ENCODE measurements at places on chromosomes 13 and 19.

GRCh38 chr19:873084-873483 lies 13.6 kb downstream of the CFD start:
- DNase-seq, result peak; percentile 41

DNA sequence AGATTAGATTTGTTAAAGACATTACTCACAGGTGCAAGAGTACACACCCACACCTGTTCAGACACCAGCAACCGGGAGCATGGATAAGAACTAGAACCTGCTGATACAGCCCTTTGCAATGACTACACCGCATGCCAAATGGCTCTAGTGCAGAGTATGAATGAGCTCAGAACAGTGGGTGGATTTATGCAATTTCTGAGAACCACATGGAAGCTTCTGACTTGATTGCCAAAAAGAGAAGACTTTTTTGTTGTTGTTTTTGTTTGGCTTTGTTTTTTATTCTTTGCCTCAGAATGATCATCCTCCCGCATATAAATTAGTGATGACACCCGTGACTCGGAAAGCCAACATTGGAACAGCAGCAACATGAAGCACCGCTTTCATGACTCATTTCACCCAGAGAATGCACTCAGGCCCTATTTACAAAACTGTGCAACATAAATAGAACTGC lies 77.4 kb upstream of the LRCH1 start:
- DNase-seq, result no peak

DNA sequence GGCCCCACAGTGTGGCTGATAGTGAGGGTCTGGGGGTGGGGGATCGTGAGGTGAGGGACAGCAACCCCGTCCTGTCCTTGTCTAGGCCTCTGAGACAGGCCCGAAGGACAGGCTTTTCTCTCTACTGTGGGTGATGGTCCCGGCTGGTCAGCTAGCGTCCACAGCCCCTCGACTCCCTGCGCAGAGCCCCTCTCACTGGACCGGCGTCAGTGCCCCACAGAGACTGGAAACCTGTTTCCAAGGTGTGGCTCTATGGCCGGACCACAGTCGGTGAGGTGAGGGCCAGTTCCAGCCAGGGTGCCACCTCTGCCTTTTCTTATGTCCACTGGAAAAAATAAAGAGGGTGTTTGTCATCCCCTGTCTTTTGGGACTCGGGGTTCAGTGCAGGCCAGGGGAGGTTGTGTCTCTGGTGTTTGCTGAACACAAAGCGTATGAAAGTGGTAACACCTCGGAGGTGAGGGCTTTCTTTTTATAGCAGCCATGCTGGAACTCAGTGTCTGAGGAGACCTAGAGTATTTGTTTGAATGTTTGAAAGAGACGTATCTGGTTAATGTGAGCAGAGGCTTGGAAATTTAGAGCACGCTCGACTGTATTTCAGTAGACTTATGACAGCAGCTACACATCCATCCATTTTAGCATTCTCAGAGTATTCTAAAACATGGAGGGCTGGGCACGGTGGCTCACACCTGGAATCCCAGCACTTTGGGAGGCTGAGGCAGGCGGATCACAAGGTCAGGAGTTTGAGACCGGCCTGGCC lies 22.8 kb downstream of the ATP11A start:
- DNase-seq, result no peak

DNA sequence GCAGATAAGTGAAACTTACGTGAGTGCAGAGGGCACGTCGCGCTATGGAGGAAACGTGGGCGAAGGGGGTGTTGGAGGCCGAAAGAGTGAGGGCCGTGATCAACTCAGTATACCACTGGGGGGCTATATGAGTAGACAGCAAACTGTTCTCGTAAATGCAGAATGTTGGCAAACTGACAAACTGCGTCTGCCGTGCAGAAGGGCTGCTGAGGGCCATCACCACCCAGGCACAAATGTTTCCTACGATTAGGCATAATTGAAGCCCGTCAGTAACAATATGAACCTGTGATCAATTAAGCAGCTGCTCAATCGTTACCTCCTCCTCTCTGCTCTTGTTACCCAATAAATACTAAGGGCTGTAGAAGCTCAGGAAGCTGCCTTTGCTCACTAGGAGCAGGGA lies 17.3 kb upstream of the MADCAM1 start:
- DNase-seq, result no peak

GRCh38 chr13:80584785-80585184 lies 243.9 kb upstream of the SPRY2 start:
- DNase-seq, result no peak

DNA sequence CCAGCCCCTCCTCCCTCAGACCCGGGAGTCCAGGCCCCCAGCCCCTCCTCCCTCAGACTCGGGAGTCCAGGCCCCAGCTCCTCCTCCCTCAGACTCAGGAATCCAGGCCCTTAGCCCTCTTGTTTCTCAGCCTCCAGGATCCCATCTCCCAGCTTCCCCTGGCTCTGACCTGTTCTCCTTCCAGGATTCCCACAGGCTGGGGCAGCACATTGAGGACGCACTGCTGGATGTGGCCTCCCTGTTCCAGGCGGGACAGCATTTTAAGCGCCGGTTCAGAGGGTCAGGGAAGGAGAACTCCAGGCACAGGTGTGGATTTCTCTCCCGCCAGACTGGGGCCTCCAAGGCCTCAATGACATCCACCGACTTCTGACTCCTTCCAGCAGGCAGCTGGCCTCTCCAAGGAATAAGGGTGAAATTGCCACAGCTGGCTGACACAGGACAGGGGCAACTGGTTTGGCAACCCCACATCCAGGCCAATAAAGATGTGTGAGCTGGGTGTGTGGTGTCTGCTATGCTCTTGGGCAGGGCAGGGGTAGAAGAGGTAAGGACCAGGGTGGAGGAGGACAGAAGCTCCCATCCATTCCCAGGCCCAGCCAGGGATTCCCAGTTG lies 22.4 kb downstream of the CPT1C start:
- no peak for DNase-seq

- no peak for DNase-seq
Measured at GRCh38 chr13:60047918-60048317, 115.8 kb downstream of the DIAPH3 start.

DNA sequence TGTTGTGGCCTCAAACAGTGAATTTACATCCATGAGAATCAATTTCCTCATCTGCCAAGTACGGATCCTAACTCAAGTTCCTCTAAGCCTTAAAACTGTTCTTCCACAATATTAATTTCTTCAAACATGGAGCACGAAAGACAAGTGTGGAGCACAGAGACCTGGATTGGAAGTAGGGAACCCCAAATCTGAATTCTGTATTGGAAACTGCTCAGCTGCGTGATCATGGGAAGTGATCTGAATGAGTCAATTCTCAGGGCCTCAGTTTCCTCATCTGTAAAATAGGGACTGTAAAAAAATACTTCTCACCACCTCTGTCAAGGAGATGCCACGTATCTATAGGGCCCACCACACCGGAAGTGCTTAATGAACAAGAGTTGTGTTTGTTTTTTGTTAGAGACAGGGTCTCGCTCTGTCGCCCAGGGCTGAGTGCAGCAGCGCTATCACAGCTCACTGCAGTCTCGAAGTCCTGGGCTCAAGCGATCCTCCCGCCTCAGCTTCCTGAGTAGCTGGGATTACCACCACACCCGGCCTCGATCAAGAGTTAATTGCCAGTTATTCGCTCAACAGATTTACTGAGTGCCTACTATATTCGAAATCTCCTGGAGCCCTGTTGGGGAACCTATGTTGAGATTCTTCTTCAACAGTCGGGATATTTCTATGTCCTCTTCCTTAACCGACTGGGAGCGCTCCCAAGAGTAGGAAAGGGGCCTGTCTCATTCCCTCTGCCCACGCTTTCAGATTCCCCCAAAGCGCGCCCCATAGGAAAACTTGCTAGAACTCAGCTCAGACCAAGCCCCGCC lies 1.6 kb downstream of the SERTAD3 start:
- no peak for DNase-seq

- DNase-seq, result no peak
Measured at GRCh38 chr19:31659897-31660210, 310.6 kb upstream of the TSHZ3 start.

DNA sequence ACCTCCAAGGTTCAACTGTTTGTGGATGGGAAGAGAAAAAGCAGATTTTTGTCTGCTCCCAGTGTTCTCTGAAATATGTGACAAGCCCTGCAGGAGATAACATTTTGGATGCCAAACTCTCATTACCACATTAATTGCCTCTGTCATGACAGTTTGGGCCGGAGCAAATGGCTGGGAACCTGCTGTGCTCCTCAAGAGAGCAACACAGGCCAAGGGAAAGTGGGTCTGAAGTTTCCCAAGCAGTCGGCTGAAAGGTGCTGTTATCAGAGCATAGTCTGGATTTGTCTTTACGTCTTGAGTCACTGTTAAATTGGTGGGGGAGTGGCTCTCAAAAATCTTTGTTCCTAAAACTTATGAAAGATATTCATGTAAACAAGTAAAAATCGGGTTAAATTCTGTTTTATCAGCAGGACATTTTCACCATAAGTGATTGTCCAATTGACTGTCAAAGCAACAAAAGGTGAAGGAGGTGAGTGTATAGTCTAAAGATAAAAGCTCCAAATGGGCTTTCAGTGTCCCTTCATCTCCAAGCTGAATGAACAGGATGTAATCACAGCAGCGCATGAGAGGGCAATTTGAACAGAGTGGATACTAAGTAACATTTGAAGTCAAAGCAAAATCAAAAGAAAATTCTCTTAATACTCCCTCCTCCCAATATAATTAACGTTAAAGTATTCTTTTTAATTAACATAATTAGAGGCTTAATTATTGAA lies 844.8 kb downstream of the PCDH17 start:
- DNase-seq, result no peak

DNA sequence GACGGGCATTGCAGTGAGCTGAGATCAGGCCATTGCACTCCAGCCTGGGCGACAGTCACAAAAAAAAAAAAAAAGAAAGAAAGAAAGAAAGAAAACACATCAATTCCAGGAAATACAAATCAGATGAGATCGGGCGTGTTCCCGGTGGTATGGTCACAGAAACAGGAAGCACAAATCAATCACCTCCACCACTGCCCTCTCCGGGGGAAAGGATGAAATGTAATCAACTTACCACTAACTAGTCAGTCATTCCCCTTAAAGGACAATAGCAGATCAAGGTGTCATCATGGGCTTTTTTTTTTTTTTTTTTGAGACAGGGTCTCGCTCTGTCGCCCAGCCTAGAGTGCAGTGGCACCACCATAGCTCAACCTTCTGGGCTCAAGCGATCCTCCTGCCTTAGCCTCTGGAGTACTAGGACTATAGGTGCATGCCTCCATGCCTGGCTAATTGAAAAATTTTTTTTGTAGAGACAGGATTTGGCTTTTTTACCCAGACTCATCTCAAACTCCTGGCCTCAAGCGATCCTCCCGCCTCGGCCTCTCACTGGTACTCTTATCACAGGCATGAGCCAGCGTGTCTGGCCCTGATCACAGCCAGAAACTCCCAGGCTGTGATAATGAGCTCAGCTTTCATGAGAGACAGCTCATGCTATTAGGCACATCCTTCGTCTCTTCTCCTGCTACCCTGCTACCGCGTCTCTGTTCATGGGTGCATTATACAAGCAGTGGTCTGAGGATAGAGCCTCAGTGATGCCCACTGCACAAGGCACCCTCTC lies 6.8 kb upstream of the DPRX start:
- no peak for DNase-seq

DNA sequence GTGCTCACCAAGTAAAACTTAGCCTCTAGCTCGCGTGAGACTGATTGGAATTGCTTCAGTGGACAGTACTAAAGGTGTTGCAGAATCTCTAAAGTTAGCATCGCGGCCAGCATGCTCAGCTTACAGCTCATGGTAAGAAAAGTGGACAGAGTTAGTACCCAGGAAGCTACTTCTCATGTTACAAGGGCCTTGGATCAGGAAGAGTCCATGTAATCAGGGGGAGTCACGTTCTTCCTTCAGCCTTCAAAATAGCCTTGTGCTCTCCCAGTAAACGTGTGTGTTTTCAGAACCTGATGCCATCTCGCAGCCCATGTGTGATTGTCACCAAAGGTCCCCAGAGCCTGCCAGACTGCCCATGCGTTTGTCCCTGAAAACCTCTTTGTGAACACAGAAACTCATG lies 195.8 kb upstream of the RNF113B start:
- no peak for DNase-seq

DNA sequence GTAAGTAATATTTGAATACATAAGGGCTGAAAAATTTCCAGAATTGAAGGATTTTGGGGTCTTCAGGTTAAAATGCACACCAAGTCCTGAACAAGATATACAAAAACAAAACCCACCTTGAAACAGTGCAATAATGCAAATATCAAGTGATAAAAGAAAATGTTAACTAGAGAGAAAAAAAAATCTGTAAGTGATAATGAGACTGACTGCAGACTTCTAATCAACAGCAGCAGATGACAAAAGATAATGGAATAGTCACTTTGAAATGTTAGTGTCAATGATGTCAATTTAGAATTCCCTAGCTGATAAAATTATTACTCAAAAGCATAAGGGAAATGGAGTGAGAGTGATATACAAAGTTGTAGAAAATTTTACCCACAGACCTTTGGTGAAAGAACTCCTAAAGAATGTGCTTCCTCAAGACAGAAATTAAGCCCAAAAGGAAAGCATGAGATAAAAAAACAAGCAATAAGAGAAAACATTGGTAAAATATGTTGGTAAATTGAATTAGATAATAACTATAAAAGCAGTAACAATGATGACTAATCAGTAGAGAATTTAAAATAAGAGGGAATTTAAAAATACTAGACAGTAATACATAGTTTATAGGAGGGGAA lies 12.4 kb upstream of the DGKH start:
- DNase-seq, result no peak

GRCh38 chr19:10344780-10345179 lies 5.4 kb upstream of the ICAM3 start:
- DNase-seq, result no peak

DNA sequence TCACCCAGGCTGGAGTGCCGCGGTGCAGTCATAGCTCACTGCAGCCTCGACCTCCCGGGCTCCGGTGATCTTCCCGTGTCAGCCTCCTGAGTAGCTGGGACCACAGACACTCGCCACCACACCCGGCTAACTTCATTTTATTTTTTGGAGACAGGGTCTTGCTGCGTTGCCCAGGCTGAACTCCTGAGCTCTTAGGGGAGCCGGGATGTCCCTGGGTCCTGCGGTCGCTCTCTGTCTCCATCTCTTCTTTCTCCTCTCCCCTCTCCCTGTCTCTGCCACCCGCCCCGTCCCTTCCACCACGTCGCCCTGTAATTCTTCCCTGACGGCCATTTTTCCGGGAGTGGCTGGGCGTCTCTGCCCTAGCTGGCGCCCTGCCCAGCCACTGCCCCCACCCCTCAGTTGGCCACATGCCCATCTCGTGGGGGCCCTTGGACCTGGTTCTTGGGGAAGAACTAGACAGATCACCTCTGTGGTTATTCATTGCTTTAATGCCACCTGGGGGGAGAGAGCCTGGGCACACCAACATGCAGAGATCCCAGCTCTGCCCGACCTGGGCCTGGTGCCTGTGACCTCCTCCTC lies 18.9 kb downstream of the ARID3A start:
- DNase-seq, result no peak

GRCh38 chr13:40043764-40044163 lies 388.3 kb downstream of the COG6 start:
- no peak for DNase-seq

Measured in stimulated activated CD8-positive, alpha-beta memory T cell treated with anti-CD3 and anti-CD28 coated beads, Interleukin-12 subunit alpha, Interleukin-12 subunit beta, amount 100 ng/mL, for 4 hours (primary cell).